ENCODE measurements at places on chromosomes 2 and 18.

DNA sequence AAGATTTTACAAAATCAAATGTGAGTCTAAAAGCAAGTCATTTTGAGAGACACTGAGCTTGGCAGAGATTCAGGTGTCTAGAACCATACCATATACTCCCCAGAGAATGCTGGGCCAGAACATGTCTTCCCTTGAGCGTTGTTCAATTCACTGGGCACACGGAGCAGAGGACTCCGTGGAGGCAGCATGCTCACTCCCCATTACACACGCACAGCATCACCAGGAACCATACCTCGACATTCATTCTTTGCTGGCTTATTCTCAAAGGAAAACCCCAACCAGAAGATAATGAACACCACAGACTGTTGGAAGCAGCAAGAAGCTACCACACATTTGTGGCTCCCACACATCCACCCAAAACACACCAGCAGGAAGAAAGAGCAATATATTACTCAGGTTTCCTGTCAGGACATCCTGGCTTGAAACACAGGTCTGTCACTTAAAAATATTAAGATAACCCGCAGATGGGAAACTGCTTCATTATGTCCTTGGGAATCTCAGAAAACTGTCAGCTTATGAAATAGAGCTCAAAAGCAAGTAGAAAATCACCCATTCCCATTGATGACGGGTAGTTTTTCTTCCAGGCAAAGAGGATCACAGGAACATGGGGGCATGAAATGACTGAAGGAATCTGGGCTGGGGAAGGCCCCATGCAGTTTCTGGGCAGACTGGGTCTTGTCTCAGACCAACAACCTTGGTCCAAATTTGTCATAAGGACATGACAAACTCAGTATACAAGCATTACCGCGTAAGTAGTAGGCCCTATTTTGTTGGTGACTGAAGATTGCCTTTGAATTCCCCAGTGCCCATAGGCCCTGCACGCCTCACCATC is 46.4 kb downstream of the PCBP1 start:
- peak; percentile 61 for DNase-seq

DNA sequence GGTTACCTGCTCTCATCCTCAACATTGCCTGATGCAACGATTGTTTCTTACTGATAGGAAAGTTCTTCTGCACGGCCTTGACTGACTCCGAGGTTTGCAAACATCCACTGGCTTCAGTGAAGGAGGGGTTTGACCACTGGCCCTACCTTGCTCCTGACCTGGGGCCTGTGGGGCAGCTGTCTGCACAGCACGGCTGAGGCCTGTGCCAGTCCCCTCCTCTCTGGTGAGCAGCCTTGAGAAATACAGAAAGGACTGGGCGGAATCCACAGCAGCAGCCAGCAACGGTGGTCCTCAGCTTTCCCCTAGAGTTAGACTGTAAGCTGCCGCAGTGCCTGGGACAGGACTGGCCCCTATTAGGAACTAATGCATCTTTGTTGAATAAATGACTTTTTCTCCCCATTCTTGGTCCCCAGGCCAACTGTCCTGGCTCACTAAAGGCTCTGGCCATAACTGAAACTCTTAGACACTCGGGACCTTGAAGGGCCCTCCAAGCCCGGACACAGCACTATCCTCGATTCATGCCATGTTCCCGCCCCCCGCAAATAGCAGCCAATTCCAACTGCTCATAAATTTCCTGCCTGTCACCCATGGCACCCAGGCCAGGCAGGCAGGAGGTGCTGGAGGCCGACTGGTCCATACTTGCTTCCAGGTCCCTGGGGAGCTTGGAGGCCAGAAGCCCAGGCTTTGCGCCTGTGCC is 26.7 kb downstream of the ATOH8 start:
- DNase-seq: no peak

- no peak for DNase-seq
Observed at GRCh38 chr2:171271971-171272436, 111.3 kb upstream of the TLK1 start.

- no peak for DNase-seq
Observed at GRCh38 chr18:49565612-49566011, 3.8 kb downstream of the LIPG start.

GRCh38 chr2:233362742-233363141 is 8.4 kb downstream of the DGKD start:
- DNase-seq: no peak

GRCh38 chr2:175326801-175327200 is 145.3 kb upstream of the ATP5MC3 start:
- no peak for DNase-seq

GRCh38 chr2:195317550-195317949 is 339.5 kb upstream of the SLC39A10 start:
- no peak for DNase-seq

GRCh38 chr2:157192445-157193423 is 64.8 kb upstream of the GALNT5 start:
- no peak for DNase-seq

DNA sequence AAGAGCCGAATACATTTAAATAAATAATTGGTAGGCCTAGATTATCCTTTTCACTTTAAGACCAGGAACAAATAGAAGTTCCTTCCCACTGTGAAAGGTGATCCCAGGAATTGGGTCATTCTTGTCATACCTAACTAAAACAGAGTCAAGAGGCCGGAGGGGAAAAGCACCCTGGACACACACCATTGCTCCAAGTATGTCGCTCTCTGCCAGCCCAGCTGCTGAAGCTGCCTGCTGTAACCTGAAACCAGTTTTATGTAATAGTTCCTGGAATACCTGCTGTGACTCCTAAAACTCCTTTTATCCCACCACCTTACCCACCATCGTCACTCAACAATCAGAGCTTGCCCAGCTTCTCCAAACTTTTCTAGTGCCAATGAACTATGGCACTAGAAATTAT is 217.1 kb downstream of the PTPRM start:
- DNase-seq: no peak

- no peak for DNase-seq
Observed at GRCh38 chr2:98027538-98027937, 31.8 kb upstream of the TMEM131 start.

- DNase-seq: no peak
Observed at GRCh38 chr2:166454006-166454595, 39.9 kb downstream of the SCN7A start.

GRCh38 chr2:232632229-232632903 is 1.0 kb upstream of the EFHD1 start:
- DNase-seq: no peak

DNA sequence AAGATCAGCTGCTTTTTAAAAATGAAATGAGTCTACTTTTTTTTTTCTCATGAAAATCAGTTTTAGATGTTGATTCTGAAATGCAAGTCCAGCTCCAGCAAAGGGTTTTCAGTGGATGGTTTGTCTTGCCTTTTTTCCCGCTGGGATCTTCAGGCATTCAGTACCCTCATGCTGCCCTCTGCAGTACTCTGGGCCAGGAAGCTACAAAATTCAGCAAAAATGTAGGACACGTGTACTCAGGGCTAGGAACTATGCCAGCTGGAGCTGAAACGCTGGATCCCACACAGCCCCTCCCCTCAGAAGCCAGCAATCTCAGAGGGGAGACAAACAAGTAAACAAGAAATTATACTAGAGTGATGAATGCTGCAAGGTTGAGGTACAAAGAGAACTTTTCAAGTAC is 97.3 kb downstream of the MMADHC start:
- DNase-seq: no peak

DNA sequence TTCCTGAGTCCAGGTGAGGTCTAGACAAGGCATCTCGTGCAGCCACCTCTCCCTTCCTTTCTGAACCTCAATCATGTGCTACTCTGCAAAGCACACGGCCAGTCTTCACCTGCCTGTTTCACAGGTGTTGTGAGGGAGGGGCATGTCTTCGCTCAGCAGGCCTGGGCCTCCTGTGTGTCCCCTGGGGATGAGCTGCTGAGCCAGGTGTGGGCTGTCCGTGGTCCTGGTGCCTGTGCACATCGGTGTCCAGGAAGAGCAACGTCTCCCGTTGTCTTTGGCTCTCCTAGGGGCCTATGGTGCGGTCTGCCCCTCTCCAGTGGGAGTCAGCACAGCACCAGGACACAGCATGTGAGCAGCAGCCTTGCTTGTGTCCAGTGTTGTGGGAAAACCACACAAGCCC is 16.7 kb downstream of the ARHGEF4 start:
- no peak for DNase-seq

DNA sequence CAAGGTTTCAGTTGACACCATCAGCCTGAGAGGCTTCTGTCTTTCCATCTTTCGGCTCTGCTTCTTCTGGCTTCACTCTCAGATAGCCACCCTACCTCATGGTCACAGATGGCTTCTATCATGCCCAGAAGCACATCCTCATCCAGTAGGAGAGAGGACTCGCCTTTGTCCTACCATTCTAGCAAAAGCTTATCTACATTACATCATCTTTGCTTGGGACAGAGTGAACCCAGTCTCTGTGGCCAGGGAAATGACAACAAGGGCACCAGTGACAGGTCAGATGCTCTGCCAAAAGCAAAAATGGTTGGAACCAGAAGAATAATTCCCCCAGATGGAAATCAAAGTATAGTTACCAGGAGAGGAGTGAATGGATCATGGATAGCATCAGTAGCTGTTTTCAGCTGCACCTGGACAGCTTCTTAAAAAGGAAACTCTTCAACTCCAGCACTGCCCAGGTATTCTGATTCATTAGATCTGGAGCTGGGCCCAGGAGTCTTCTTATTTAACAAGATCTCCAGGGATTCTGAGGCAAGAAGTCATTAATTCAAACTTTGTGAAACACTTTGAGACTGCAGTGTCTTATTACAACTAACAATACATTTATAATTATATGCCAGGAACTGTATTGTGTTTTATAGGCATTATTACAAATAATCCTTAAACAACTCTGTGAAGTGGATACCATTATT is 257.7 kb upstream of the UBE2E3 start:
- DNase-seq: no peak

DNA sequence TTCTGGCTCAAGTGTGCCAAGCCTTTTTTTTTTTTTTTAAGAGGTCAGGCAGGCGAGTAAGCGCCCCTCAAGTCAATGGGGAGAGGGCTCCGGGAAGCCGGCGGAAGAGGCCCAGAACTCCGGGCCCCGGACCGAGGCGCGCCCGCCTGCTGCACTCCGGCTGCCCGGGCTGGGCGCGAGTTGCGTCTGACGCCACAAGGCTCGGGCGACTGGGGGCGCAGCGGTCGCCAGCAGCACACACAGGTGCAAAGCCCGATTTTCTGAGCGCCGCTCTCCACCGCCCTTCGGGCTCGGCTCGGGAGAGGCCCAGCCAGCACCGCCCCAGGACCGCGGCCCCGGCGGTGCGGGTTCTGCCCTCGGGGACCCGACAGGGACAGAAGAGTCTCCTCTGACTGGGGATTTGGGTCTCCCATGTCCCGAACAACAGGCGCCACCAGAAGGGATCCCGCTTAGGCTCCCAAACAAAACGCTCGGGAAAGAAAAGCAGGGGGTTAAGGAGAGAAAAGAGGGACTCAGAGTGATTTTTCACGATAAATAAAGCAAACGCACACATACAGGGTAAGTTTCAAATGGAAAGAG is 787 bp downstream of the ERBB4 start:
- DNase-seq: peak; percentile 59

GRCh38 chr18:2654169-2654927 is 1.2 kb upstream of the SMCHD1 start:
- no peak for DNase-seq

DNA sequence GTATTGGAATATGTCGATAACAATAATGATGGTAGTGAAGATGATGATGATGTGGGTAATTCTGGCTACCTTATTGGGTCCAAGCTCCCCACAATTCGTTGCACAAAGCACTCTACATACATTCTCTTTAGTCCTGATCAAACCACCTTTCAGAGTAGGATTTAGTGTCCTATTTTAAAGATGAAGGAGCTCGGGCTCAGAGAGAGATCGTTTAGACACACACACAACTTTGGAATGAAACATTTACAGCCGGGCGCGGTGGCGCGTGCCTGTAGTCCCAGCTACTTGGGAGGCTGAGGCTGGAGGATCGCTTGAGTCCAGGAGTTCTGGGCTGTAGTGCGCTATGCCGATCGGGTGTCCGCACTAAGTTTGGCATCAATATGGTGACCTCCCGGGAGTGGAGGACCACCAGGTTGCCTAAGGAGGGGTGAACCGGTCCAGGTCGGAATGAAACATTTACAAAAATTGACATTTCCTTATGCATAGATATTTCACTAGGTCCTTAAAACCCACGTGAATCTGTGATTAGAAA is 50.7 kb downstream of the GREB1 start:
- no peak for DNase-seq

- no peak for DNase-seq
Observed at GRCh38 chr2:44230378-44230777, 44.9 kb upstream of the SLC3A1 start.

GRCh38 chr2:101524806-101525430 is 50.0 kb upstream of the RFX8 start:
- no peak for DNase-seq

- no peak for DNase-seq
Observed at GRCh38 chr2:195594248-195594647, 62.8 kb upstream of the SLC39A10 start.

GRCh38 chr2:174553811-174554493 is 43.7 kb downstream of the WIPF1 start:
- DNase-seq: no peak

DNA sequence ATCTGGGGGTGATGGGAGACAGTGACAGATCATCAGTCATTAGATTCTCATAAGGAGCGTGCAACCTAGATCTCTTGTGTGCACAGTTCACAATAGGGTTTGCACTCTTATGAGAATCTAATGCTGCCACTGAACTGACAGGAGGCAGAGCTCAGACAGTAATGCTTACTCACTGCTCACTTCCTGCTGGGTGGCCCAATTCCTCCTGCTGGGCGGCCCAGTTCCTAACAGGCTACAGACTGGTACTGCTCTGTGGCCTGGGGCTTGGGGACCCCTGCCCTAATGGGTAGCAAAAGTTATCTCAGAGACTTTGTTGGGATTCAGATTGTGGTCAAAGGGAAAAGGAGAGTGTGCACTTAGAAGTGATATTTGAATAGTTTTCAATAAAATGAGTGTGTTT is 840.1 kb upstream of the ID2 start:
- no peak for DNase-seq

DNA sequence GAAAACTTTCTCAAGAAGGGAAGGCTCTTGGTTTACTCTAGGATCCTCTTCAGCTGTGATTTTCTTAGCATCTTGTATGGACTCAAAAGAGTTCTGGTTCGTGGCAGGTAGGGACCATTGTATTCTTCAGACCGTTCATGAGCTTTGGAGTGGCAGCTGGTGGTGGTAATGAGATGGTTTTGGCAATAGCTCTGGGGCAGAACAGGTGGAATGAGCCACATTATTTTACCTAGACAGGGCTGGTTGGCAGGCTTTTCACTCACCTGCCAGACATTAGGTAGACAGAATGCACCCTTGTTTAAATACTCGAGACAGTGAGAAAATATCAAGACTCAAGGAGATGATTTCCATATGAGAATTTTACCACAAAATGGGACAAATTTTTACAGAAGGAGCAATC is 26.2 kb upstream of the MGAT5 start:
- DNase-seq: no peak

- no peak for DNase-seq
Observed at GRCh38 chr2:97708608-97709007, 4.8 kb upstream of the ZAP70 start.

- no peak for DNase-seq
Observed at GRCh38 chr2:32925976-32926707, 20.6 kb upstream of the LTBP1 start.

DNA sequence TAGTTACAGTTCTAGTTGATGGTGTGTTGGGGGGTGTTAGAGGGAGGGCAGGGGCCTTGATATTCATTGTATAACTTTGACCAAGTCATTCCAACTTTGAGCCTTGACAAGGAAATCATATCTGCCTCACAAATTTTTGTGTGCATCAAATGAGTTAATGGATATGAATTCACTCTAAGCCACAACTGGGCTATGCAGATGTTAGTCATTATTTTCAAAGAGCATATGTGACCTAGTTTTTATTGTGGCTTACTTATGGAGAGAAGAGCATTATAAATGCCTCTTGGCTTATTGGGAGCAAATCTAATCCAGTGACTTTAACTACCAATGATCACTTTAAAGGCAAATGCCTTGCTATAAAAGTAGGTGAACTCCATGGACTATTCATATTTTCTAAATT is 250.2 kb downstream of the LPIN1 start:
- DNase-seq: no peak

Measured in D341Med (cell line).